ENCODE measurements at places on chromosomes 5 and 9.

GRCh38 chr5:181166812-181167733, 19.7 kb downstream of the OR2V2 start:
- DNase-seq = no peak

DNA sequence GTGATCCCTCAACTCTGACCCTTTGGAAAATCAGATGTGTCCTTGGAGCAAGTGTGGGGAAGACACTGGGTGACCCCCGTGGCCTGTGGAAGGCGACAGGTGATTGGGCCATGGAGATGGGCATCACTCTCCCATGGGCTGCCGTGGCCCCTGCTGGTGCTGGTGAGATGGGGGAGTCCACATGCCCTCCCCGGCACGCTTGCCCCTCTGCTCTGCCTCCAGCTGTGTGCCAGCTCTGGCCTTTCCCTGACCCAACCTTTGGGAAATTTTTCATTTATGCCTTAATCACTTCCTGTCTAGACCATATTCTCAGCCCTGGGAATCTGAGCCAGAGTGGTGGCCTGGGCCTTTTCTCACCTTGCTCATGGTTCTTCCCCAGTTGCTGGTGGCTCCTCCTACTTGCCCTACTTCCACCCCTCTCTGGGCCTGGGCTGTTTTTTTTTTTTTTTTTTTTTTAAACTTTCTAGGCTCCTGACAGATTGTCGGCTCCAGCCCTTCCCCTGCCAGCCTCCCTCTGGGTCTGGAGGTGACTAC, 56.6 kb downstream of the RGS3 start:
- no peak for DNase-seq

- no peak for DNase-seq
Measured at GRCh38 chr5:157651623-157652376, 438 bp downstream of the SOX30 start.

DNA sequence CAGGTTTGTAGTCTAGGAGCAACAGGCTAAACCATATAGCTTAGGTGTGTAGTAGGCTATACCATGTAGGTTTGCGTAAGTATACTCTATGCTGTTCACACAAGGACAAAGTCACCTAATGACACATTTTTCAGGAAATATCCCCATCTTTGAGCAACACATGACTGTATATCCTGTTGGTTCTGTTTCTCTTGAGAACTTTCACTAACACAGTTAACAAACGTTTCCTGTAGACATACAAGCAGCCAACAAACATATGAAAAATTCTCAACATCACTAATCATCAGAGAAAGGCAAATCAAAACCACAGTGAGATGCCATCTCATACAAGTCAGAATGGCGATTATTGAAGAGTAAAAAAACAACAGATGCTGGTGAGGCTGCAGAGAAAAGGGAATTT, 68.2 kb downstream of the NR2F1-AS1 start:
- no peak for DNase-seq

DNA sequence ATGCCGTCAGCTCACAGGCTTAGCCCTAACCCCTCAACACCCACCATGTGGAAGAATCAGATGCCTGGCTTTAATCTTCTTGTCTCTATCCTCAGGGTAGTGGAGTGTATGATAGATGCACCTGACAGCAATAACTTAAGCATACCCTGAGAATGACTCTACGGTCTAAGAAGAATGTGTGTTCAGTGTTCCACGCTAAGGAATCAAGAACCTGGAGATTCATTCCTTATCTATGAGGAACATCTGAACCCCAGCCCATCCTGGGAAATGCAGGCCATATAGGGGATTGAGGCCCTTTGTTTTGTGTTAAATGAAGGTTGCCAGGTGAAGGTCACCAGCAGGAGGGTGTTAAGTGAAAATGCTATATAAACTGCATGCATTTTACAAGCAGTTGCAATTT, 63.0 kb downstream of the KLHL3 start:
- DNase-seq = no peak

DNA sequence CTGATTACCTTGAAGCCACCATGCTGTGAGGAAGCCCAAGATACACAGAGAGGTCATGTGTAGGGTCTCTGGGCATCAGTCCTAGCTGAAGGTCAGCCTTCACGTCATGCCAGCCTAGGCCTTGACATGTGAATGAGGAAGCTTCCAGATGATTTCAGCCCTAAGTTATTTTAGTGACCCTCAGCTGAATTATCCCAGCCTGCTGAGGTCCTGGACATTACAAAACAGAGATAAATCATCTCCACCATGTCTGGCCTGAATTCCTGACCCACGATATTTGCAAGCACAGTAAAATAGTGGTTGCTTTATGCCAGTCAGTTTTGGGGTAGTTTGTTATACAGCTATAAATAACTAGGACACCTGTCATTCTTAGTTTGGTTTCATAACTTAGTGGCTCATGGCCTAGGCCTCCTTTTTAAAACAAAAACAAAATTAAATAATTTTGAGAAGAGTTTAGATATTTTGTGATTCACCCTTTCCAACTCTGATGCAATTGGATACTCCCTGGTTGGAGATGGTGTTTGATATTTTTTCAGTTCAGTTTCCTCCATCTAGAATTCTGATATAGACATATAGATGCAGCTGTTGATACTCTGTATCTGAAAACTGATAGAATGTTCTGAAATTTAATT, 571.3 kb upstream of the CLINT1 start:
- no peak for DNase-seq
